ENCODE measurements at places on chromosomes 7 and 10.

DNA sequence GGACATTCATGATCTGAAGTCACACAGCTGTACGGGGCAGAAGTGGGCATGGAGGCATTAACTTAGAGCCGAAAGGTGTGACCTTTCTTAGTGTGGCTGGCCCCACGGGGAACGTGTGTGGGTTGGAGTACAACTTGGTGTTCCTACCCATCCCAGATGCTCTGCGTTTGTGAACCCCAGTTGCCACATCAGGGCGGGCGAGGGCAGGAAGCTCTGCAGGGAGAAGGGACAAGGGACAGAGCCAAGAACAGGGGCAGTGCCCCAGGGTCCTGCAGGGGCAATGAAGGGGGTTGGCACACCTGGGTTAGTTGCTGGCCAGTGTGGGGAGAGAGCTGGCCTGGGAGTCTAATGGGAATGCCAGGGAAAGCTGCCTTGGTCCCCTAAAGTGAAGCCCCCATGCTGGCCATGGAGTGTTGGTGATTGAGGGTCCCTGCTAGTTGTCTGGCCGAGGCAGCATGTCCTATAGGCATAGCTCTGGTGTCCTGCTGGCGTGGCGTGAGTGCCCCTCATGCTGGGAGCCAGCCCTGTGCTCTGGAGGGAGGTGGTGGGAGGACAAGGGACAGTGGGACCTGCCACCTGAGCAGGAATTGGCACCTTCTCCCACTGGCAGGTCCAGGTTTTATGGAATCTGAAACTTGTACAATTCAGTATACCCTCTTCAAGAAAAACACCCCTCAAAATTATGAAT is 18.9 kb downstream of the HTRA1 start:
- DNase-seq: no peak

GRCh38 chr7:70573696-70574095 is 558.2 kb upstream of the GALNT17 start:
- no peak for DNase-seq

DNA sequence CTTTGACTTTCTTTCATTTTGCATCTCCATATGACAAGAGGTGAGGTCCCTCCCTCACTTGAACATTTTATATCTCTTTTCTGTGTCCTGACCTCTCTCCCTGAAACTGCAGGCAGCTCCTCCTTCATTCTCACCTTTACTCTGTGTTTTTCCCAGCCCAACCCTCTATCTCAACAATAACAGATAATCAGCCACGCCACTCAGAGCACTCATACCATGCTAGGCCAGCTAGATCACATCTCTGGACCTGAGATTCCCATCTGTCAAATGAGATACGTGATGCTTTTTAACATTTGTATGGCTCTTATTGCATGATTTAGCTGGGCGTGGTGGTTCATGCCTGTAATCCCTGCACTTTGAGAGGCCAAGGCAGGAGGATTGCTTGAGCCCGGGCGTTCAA is 63.1 kb upstream of the PDCD4 start:
- no peak for DNase-seq

DNA sequence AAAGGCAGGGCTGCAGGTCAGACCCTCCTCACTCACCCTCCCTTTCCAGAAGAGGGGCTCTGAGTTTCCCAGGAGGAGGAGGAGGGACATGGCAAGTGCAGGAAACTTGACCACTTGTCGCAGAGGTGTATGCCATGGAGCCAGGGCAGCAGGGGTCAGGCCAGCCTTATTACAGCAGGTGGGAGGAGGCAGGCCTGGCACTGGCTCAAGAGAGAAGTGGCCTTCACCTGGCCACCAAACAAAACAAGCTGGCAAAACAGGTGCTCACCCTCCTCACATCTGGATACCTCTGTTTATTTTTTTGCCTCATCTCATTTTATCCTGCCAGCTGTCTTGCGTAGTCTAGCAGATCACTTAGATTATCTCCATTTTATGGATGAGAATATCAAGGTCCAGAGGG is 12.5 kb downstream of the COL13A1 start:
- no peak for DNase-seq

DNA sequence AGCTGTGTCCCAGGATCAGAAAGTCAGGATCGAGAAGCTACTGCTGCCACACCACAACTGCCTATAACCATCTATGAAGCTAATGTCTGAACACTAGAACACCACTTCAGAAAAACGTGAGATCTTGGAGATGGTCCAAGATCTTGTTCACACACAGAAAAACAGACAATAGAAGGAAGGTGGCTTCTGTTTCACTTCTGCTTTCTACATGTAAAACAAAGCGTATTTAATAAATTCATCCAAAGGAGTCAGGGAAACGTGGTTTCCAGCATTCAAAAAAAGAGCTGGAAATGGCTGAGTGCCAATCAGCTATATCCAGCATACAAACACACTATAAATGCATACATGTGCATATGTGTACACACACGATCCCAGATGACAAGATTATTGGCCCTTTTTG is 70.2 kb upstream of the CCDC71L start:
- no peak for DNase-seq

DNA sequence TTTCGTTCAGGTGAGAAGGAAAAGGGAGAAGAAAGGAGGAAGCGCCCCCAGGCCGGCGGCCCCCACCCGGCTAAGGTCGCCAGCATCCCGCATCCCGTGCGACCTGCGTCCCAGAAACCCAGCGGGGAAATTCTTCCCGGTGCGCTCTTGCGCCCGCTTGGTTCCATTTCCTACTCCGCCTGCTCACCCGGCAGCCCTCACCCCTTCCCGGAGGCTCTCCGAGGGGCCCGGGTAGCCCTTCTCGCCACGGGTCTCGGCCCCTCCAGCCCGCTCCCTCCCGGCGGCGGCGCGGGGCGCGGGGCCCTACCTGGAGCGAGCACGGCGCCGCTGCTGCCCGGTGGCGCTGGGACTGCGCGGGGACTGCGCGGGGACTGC is at the start of gene PRKCQ:
Gene PRKCQ, minus strand, starts transcription at position 373 of the 375 bp plus-strand sequence. CDS start 65,141 bp downstream, outside the sequence.
- DNase-seq: no peak

DNA sequence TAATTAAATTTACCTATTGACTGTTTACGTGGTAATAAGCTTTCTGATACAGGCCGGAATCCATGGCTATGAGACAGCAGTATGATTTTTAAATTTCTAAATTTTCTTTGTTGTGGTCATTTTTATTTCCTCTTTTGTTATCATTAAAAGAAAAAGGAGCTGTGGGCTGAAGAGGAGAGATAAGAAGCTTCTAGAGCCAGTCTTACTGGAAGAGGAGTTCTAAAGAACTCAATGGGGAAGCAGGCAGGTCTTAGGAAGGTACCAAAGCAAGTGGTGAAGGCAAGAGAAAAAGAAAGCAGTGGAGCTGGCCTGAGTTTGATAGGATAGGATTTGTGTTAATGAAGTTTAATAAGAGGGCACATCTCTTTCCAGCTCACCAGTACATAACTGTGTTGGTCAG is 1187.8 kb downstream of the CNTNAP2 start:
- no peak for DNase-seq

GRCh38 chr10:44243851-44244510 is 140.9 kb downstream of the CXCL12 start:
- DNase-seq: no peak

GRCh38 chr10:121823993-121824463 is 103.8 kb downstream of the ATE1 start:
- DNase-seq: peak; percentile 53

DNA sequence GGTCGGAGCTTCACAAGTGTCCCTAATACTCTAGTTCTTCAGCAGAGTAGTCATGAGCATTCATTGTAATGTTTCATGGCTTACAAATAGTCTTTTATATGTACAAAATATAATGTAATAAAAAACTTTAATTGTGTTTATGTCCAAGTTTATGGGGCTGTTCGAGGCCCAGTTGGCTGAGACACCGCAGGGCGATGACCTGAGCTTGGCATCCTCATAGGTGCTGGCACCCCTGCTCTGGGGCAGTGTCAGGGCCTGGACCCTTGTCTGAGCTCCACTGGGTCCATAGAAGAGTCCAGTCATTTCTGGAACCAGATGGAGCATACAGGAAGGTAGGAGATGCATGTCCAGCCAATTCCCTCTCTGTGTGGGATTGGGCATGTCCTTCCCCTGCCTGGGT is 12.9 kb upstream of the ZMIZ1 start:
- no peak for DNase-seq

- no peak for DNase-seq
Observed at GRCh38 chr10:53682458-53682857, 909.9 kb upstream of the MBL2 start.

DNA sequence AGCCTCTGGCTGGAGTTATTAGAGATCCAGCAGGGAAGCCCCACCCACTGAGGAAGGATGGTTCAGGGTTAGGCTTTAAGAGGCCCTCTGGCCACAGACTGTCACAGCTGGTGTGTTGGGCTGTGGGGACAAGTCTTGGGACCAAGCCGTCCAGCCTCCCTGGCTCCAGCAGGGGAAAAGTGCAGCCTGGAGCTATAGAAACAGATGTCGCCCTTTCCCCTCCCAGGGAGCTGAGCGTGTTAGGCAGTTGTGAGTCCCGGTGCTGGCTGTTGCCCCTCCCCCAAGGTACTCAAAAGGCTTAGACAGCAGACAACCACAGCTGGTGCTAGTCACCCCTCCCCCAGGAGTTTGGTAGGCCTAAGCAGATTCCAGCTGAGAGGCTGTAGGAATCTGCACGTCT is 143.4 kb downstream of the TMEM168 start:
- DNase-seq: no peak

GRCh38 chr10:108913300-108913699 is 1010.0 kb downstream of the XPNPEP1 start:
- no peak for DNase-seq

DNA sequence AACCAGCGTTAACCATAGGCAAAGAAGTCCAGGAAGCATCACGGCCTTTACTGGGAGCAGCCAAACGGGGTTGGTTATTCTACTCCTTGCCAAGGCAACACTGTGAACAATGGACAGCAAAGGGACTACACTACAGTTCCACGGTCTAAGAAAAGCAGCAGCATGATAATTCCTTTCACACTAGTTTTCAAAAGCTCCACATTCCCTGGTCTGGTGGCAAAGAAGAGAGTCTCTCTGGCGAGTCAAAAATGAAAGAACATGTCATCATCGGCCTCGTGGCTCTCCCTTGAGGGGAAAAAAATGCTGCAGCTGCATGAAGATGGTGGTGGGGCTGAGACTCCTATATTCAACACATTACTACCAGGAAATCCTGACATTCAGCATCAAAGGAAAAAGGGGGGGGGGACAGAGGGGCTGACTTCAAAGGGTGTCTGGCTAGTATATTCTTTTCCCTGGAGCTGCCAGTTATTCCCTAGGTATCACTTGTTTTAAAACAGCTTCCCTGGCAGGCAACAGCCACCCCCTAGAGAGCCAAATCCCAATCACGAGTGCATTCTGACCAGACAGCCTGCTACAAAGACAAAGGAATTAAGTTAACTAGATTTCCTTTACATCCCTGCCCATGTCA is 49.1 kb downstream of the SLC37A3 start:
- no peak for DNase-seq

- no peak for DNase-seq
Observed at GRCh38 chr10:11042357-11042756, 24.7 kb downstream of the CELF2 start.

DNA sequence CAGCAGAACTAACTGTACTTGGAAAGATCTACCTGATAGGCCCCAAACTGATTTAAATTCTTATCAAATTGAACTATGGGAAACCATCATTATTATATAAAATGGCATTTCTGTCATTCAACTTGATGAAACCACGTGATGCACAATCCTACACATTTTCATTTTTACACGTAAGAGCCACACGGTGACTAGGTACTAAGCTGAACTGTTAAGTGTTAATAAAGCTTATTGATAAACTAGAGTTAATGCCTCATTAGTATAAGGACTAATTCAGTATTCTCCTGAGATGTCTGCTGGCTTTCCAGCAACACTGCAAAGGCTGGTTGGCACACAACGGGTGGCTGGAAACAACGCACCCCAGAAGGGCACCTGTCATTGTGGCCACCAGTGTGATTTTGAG is 4.6 kb downstream of the NCAPG2 start:
- no peak for DNase-seq

DNA sequence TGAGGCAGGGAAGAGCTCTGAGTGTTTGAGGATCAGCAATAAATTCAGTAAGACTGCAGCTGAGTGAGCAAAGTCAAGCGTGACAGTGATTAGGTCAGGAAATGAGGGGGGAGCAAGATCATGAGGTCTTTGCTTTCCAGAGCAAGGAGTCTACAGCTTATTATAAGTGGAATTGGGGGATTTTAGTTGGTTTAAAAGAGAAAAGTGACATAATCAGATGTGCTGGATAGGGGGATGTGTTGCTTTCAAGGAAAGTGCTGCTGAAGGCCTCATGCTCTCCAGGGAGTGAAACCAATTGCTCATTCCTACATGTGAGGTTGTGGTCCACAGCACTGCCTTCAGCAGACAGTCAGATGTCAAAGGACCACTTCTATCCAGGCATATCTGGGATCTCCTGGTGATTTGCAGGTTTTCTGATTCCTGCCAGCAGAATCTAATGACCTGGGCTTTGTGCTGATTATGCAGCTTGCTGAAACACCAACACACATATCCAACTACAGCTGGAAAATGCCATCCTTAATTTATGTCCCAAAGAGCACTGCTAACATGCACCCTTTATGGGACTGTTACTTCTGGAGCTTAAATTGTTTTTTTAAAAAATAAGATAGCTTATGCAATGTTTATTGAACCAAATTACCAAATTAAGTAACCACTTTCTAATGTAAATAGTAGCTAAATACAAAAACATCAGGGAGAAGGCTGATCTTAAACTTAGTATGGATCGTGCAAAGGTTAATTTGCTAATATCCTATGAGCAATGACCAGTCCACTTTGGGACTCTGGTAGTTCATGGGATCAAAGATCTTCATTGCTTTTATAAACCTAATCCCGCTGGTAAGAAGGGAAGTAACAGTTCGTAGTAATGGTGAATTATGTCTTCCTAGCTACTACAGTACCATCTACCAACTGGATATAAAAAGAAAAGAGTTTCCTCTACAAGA is 607.6 kb downstream of the KCNMA1 start:
- DNase-seq: no peak

- no peak for DNase-seq
Observed at GRCh38 chr7:79790656-79791262, 337.3 kb upstream of the MAGI2 start.

GRCh38 chr10:107666214-107666613 is 501.7 kb upstream of the SORCS1 start:
- DNase-seq: no peak

- DNase-seq: no peak
Observed at GRCh38 chr10:68902382-68902781, 1.3 kb downstream of the DDX50 start.

GRCh38 chr10:72272689-72273409 is 875 bp upstream of the DDIT4 start:
- peak; percentile 68 for DNase-seq

DNA sequence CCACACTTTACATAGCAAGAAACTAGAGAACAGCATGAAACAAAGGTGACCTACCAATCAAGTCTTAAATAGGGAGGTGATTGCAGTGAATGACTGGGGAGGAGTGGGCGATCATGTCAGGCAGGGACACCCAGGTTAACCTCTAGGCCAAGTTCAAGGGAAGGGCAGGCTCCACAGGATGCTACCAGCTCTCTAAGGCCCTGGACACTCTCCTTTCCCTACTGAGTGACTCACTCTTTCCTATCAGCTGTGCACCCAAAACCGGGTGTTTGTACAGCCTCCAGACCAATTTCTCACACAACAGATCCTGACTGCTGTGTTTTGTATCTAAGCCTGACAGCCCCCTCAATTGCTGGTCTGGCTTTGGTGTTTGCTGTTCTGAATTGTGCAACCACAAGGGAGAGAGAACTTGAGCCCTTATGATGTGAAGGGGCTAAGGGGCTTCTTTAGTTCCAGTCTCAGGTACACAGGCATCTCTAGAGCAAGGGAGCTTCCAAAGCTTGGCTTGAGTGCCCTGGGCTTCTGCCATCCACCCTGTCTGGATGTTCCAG is 107.8 kb downstream of the TBXAS1 start:
- peak; percentile 19 for DNase-seq

- DNase-seq: no peak
Observed at GRCh38 chr7:120320218-120320961, 47.4 kb downstream of the KCND2 start.
